NCI-H510A (cell line): ENCODE measurements at places on chromosomes 6 and 20.

DNA sequence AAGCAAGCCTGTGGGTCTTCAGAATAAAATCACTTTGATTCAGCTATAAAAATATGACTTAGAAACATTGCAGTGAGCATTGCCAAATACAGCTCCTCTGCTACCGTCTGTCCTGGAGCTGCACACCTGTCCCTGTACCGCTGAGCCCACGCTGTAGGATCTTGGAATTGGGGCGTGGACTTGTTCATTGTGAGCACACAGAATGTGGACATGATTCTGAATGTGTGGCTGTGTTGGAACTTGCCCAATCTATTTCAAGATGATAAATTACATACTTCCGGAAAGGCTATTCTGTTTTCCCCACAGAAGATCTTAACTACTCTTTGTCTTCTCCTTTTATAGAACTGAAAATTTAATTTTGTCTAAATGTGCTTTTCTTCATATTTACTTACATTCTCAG lies 107.3 kb downstream of the UST start:
- DNase-seq, result no peak

GRCh38 chr20:63087872-63088680 lies 81.3 kb upstream of the BHLHE23 start:
- no peak for DNase-seq

GRCh38 chr6:44956396-44956795 lies 371.7 kb upstream of the RUNX2 start:
- DNase-seq, result no peak

DNA sequence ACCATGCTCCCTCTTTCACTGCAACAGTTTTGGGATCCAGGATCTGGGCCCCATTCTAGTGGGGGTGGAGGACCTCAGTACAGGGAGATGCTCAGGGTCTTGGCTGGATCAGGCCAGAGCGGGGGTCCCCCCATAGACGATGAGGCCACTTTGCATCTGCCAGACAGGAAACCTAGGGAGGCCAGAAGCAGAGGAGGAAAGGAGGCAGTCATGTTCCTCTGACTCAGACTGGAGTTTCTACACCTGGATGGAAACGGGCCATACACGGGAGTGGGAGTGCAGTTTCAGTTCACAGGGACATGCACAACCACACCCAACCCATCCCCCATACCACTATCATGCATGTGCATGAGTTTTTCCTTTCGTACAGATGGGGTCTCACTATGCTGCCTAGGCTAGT lies 3.6 kb upstream of the EMILIN3 start:
- DNase-seq, result no peak

GRCh38 chr20:14992153-14992552 lies 654.7 kb upstream of the FLRT3 start:
- DNase-seq, result no peak

DNA sequence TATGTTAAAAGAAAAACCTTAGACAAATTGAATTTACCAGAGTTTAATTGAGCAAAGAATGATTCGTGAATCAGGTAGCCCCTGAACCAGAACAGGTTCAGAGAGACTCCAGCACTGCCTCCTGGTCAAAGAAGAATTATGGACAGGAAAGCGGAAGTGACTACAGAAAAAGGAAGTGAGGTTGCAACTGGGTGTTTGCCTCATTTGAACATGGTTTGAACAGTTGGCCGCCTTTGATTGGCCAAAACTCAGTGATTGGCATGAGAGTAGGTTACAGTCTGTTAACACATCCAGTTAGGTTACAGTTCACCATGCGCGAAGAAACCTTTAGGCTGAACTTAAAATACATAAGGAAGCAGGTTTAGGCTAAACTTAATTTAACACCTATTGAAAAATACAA lies 248.8 kb downstream of the TFAP2A start:
- no peak for DNase-seq

DNA sequence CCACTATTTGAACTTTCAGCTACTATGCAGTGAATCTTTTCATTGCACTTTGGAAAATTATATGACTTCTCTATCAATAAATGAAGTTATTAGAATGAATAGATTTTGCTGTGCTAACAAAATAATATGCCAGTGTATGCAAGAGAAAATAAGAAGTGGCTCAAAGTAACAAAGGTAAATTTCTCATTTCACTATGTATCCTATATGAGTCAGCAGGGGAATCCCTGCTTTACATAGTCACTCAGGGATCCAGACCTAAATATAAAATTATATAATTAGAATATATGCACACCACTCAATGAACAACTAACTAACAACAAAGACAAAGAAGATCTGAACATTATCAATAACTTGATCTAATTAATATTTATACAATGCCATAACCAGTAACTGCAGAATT lies 390.8 kb upstream of the IRAK1BP1 start:
- DNase-seq, result no peak

GRCh38 chr6:151215999-151216398 lies 23.8 kb upstream of the AKAP12 start:
- DNase-seq, result no peak

DNA sequence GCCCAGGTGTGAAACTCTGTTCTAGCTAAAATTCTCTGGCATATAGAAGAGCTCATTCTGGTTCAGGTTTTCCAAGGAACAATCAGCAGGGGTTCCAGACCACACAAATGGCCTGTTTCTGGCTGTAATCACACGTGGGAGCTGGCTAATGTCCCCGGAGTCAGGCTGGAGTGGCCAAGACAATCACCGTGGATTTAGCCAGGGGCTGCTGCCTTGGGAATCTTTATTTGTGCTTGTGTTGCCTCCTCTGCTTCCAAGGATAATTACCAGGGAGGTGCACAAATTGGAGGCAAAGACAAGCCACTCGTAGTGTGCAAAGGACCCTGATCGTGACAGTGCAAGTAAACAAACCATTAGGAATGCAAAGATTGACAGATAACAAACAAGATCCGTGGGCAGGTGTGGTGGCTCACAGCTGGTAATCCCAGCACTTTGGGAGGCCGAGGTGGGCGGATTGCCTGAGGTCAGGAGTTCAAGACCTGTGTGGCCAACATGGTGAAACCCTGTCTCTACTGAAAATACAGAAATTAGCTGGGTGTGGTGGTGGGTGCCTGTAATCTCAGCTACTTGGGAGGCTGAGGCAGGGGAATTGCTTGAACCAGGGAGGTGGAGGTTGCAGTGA lies 77.3 kb downstream of the KCNB1 start:
- no peak for DNase-seq

DNA sequence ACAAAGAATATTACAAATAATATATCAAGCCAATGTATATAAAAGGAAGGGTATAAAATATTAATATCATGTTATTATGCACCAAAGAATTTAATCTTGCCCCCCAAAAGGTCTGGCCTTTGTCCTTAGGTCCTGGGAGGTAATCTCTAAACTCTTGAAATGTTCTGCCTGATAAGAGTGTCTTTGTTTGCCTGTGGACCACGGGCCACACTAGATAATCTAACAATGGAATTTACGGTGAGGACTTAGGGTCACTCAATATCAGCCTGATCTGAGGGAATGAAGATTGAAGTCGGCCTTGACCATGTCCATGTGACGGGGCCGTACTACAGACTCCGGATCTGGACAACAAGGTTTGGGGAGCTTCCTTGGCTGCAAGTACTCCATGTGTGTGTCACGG lies 42.9 kb downstream of the HUS1B start:
- no peak for DNase-seq

DNA sequence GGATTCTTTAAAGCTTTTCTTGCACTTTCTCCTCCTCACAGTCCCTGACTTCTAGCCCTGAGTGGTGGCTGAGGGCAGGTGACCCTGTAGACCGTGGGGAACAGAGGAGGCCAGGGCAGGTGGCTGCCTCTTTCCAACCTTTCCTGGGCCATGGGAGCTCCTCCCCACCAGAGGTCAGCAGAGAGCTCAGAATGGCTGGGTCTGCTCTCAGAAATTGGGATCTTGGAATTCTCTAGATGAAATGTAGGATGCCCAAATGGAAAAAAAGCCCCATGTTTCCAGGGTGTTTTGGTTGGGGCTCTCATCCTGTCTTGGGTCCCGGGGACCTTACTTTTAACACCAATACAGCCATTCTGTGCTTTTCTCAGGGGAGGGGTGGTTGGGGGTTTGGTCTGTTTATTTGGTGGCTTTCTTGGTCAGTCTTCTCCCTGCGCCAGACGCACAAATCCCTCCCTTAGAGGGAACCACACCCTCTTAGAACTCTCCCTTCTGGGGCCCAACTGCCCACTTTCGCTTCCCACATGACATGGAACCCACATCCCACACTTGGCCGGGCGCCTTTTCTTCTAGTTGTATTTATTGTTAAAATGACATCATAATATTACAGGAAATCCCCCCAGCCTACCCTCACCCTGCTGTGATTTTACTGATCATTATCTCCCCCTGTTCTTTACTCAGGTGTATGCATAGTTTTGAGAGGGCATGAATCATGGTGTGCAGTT lies 17.9 kb downstream of the GNAS start:
- no peak for DNase-seq

- peak; percentile 61 for DNase-seq
Measured at GRCh38 chr20:15818651-15819071, 754.6 kb downstream of the KIF16B start.

GRCh38 chr20:56766528-56766927 lies 137.4 kb downstream of the TFAP2C start:
- no peak for DNase-seq

DNA sequence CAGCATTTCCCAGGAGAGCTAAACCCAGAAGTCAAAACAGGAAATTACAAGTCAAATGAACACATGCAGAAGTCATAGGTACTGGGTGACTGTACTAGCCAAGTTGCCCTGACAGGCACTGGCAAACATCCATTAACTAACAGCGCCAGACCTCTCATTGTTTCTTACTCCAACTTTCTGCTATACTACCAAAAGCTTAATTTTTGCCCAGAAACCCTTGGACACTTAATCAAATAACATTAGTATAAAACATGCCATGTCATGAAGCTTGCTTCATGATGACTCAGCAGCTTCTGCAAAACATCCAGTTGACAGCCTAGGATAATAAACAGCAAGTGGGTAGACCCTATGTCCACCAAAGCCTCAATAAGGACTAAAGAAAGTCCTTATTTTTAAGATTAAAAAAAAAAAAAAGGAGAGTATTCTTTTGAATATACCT lies 3.5 kb downstream of the NUP153 start:
- DNase-seq, result no peak

DNA sequence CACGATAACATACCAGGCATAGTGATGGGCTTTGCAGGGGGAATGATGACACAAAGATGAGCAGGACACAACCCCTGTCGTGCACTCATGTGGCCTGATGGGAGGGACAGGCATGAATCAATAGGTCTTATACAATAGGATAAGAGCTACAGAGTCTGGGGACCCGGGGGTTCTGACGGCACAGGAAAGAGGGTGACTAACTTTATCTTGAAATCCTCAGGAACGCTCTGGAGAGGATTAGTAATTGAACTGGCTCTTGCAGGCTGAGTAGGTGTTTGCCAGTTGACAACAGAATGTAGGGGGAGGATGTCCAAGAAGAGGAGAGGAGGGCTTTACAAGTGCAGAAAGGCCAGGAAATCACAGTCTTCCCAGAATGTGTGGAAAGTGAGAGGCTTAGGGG lies 219.9 kb upstream of the ECI2 start:
- no peak for DNase-seq
